ENCODE measurements at places on chromosomes 1 and 21. TPM values are rescaled to one million over a fixed set of nuclear protein-coding genes. Genes with fewer than 3 reads are reported as not detected.

DNA sequence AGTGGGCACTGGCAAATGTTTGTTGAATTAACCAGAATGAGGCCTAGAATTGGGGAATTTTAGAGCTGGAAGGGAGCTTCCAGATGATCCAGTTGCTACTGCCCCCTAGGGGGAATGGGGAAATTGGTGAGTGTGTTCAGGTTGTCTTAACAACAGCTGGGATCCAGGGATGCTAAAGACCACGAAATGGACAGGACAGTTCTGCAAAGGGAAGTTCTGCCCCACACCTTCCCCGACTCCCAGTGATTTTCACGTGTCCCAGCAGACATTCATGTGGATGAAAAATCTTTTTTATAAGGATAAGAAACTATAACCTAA lies 33.9 kb downstream of the TRIM62 start:
- DNase-seq: no peak

GRCh38 chr1:94044290-94044790 lies 76.6 kb downstream of the ABCA4 start:
- no peak for DNase-seq

DNA sequence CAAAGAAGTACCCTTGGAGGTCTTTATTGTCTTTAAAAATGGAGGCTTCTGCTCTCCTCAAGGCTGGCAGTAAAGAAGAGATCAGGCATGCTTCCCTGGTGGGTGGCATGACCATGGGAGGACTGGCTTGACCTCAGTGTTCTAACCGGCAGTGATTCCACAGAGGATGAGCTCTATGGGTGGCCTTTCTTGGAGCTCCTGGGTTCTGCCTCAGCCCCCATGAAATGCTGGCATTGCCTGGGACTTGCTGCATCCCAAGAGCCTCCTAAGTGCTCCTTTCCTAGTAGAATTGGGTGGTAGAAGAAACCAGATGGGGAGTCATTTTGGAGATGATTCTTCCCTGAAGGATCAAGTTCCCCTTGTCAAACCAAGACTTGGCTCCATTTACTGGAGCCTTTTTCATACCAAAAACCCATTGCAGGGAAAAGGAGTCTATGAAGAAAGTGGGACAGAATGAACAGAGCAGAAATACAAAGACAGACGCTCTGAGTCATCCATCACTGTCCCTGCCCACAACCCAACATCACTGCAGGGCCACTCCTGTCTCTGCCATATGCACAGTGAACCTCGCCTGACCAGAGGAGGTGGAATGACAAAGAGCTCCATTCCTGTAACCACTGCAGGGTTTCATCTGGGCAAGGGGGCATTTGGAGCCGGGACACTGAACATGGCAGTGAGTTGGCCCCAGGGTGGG lies 42.4 kb downstream of the RIMS3 start:
- no peak for DNase-seq

DNA sequence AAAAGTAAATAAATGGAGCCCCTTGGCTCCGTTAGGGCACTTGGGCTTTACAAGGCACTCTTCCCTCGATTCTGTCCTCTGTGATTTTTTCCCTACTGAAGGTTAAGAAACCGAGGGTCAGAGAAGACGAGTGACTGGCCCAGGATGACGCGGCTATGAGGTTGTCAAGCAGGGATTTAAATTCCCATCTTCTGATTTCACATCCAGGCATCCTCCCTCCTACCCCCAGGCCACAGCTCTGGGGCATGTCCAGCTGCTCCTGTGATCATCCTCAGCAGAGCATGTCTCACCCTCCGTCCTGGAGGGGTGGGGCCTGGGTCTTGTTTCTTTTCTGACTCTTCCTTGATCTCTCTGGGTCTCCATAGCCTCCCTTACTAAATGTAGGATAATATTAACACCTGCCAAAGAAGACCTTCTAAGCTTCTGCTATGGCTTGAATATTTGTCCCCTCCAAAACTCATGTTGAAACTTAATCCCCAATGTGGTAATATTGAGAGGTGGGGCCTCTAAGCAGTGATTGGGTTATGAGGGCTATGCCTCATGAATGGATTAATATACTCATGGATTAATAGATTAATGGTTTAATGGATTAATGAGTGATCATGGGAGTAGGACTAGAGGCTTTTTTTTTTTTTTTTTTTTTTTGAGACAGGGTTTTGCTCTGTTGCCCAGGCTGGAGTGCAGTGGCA lies 4.6 kb downstream of the CRYBG2 start:
- no peak for DNase-seq

DNA sequence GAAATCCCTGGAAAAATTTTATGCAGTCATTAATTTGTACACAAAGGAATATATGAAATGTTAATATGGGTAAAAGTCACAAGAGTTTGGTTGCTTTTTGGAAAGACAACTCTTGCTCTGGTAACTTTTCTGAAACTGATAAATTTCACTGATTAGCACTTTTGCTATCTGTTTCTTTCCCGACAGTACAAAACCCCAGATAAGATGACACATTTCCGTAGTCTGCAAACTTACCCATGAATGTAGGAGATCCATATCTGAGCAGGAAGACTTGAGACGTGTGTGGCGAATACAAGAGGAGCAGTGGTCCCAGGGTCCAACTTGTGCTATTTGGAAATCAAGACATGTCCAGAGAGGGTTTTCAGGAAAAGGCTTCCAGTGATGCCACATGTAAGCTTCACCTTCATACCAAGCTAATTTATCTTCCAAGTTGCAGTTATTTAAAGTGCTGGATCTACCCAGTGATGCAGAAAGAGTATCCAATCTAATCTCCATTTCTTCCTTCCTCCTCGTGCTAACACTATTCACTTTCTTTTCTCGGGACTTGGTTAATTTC lies 35.9 kb upstream of the SAMSN1 start:
- no peak for DNase-seq

- DNase-seq: no peak
Observed at GRCh38 chr1:156089704-156090103, 7.4 kb upstream of the MEX3A start.

DNA sequence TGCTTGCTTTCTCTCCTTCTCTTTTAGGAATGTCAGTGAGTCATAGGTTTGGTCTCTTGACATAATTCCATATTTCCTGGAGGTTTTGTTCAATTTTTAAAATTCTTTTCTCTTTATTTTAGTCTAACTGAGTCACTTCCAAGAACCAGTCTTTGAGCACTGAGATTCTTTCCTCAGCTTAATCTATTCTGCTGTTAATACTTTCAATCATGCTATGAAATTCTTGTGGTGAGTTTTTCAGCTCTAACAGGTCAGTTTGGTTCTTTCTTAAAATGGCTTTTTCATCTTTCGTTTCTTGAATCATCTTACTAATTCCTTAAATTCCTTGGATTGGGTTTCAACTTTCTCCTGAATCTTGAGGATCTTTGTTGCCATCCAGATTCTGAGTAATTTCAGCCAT lies 321.0 kb downstream of the PTBP2 start:
- DNase-seq: no peak

DNA sequence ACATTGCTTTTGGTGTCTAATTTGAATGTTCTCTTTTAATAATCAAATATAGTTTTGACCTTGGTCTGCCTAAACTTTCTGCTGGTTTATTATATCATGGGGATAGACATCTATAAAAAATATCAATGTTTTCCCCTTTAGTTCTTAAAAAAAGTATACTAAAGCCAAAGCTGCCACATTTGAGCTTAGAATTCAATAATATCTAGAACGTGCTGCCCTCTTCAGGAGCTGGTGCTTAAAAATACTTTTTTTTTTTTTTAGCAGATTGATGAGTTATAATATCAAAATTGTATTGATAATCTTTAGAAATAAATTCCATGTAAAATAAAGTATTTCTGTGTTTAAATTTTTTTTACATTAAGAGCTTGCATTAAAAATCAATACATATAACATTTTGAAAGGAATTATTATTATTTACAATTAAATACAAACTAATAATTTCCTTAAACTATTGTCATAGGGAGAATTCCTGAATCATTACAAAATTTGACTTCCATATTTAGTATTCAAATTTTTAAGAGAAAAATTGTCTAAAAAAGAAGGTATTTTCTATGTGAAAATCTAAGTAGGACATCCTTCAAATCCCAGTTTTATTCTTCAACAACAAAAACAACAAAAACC lies 40.1 kb upstream of the ADGRL2 start:
- DNase-seq: no peak

GRCh38 chr1:163047951-163048659 lies 21.1 kb upstream of the RGS4 start:
- no peak for DNase-seq

- DNase-seq: no peak
Observed at GRCh38 chr1:198929961-198930599, 291.2 kb downstream of the PTPRC start.

- DNase-seq: no peak
Observed at GRCh38 chr1:203668401-203668800, 41.8 kb downstream of the ATP2B4 start.

DNA sequence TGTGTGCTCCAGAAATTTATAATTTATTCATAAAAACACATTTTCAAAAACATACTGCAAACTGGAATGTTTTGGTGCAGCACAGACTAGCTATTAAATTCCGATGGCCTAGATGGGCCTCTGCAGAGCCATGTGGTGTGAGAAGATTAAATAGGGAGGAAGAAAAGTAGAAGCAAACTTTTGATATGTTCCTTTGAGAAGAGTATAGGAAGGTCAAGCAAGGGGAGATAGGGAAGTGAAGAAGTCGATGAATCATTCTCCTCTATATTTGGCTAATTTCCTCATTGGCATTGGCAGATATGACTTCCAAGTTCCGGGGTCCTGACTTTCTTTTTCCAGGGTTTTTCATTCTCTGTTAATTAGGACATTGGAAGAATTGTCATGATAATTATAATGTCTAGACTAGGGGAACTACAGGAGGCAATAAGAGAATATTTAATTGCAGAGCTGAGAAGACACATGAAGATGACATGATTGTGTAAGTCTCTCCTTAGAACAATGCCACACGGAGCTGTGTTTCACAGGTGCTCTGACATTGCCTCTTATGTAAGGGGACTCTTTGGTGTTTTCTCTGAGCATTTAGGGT lies 19.3 kb upstream of the ZNF326 start:
- DNase-seq: no peak

GRCh38 chr1:226558036-226558650 lies 9.6 kb downstream of the STUM start:
- DNase-seq: no peak

The TEDDM1 gene
- total RNA-seq: not detected

The OPRD1 gene
- total RNA-seq: not detected

The VANGL2 gene
- 0.07 TPM for total RNA-seq

The CA6 gene
- 1.4 TPM for total RNA-seq

The OR2M3 gene
- not detected for total RNA-seq

The MIXL1 gene
- not detected for total RNA-seq

The EVA1C gene
- 16.2 TPM for total RNA-seq

The KLHDC8A gene
- total RNA-seq: not detected

The SEC22B gene
- 22.2 TPM for total RNA-seq

Measured in CD8-positive, alpha-beta memory T cell (primary cell).